Fibroblast of villous mesenchyme (primary cell): ENCODE measurements at places on chromosomes 2 and 18. TPM values are rescaled to one million over a fixed set of nuclear protein-coding genes. Genes with fewer than 3 reads are reported as not detected.

Gene FSHR
- not detected in 2 replicates for total RNA-seq

DNA sequence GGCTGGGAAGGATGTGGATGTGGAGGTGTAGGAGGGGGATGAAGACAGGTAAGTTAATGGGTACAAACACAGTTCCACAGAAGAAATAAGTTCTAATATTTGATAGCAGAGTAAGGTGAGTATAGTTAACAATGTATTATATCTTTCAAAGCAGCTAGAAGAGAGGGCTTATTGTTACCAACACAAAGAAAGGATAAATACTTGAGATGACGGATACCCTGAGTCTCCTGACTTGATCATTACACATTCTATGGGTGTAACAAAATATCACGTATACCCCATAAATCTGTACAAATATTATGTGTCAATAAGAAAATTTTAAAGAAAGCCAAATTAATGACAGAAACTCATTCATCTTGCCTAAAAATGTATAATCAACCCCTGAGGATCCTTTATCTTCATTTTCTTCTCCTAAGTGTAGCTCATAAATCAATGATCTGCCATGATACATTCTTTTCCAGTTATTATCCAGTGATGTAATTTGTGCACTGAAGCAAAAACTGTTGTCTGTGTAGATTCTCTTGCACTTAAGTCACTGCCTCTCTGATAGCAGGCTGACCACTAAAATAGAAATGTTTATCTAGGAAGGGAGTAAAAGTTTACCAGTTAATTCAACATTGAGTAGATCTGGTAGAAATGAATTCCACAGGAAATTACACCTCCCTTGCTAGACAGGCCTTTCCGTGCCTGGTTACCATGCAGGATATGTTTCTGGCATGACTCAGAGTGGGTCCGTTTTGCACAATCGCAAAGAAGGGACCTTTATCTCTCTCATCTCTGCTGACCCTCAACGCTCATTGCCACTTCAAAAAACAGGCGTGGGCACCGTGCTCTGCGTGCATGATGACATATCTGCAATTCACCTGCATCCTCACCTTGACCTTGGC, 249.7 kb upstream of the NCKAP5 start:
- DNase-seq = peak; percentile 93

Gene SERPINB11
- total RNA-seq = not detected in 2 replicates

- DNase-seq = peak; percentile 26
Measured at GRCh38 chr2:215812966-215813365, 200.4 kb downstream of the MREG start.

- DNase-seq = peak; percentile 58
Measured at GRCh38 chr2:219119422-219120043, 41.1 kb downstream of the NHEJ1 start.

Gene CFAP221
- total RNA-seq = not detected in 2 replicates

- DNase-seq = peak; percentile 92
Measured at GRCh38 chr2:228688007-228688645, 506.6 kb upstream of the SPHKAP start.

Gene B3GNT7
- total RNA-seq = 0.43 and 0.64 TPM in 2 replicates

- peak; percentile 74 for DNase-seq
Measured at GRCh38 chr2:220006152-220006621, 378.8 kb downstream of the SLC4A3 start.

DNA sequence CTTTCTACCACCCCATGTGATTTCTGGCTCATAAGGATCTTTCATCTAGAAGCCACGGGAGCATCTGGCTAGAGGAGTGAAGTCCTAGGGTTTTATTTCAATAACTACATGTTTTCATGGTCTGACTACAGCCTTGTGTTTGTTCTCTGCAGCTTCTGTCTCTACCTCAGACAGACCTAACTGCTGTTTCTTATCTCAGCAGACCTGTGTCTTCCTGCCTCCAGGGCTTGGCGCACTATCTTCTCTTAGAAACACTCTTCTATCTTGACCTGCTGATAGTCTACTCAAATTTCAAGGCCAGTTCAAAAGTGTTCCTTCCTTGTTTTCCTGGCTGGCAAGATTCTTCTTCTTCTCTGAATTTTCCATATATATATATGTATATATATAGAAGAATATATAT, 11.0 kb upstream of the TRIB2 start:
- no peak for DNase-seq

Gene TYMS
- 11.9 and 15.1 TPM in 2 replicates for total RNA-seq

Gene LDAH
- 11.0 and 25.0 TPM in 2 replicates for total RNA-seq

- no peak for DNase-seq
Measured at GRCh38 chr2:8244639-8245038, 437.2 kb upstream of the ID2 start.

- peak; percentile 28 for DNase-seq
Measured at GRCh38 chr2:198499539-198499938, 695.1 kb downstream of the PLCL1 start.

GRCh38 chr2:171814883-171815282, 79.2 kb downstream of the SLC25A12 start:
- no peak for DNase-seq

Gene GKN1
- total RNA-seq = under 0.01 and 0.32 TPM in 2 replicates

Gene CIDEA
- not detected in 2 replicates for total RNA-seq

DNA sequence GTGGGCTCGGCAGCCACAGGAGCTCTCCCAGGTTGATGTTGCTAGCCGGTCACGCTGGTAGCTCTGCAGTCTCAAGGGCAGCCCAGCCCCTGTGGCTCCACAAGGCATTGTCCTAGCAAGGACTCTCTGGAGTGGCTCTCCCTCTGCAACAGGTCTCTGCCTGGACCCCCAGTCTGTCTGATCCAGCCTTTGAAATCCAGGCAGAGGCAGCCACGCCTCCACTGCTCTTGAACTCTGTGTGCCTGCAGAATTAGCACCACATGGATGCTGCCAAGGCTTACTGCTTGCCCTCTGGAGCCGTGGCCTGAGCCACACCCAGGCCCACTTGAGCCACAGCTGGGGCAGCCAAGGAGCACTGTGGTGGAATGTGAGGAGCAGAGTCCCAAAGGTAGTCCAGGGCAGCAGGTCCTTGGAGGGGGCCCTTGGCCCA, 43.0 kb upstream of the FAHD2A start:
- DNase-seq = no peak

- DNase-seq = no peak
Measured at GRCh38 chr2:144660518-144661316, 140.8 kb upstream of the ZEB2 start.

DNA sequence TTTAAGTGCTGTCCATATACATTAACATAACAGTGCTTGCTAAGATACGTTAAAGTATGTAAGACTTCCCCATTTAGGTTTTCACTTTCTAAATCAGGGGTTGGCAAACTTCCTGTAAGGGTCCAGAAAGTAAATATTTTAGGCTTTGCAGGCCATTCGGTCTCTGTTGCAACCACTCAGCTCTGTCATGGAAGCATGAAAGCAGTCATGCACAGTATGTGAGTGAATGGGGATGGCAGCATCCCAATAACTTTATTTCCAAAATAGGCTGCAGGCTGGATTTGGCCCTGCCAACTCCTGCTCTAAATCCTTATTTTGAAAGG, 128.7 kb downstream of the PLA2R1 start:
- DNase-seq = no peak

Gene FRZB
- total RNA-seq = 0.32 and 0.43 TPM in 2 replicates

GRCh38 chr2:25707927-25708590, 34.7 kb upstream of the DTNB start:
- no peak for DNase-seq

DNA sequence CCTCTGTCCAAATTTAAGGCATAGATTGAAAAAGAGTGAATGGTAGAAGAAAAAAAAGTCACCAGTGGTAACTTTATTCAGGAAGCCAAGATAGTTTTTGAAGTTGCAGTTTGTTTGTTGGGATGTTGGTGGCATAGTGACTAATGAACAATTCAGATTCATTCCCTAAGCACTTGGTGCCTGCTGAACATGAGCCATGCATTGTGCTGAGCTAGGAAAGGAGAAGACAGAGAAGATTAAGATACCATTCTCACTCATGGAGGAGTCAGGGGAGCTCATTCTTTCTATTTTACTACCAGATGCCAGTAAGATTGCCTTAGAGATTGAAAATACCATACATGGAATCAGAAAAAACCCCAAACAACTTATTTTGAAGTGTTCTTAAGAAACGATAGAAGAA, 25.1 kb downstream of the MEIS1 start:
- no peak for DNase-seq

Gene ZSWIM2
- 0.43 TPM in 1 of 2 replicates, not detected in the other for total RNA-seq

GRCh38 chr2:100580367-100581276, 17.8 kb downstream of the PDCL3 start:
- no peak for DNase-seq

DNA sequence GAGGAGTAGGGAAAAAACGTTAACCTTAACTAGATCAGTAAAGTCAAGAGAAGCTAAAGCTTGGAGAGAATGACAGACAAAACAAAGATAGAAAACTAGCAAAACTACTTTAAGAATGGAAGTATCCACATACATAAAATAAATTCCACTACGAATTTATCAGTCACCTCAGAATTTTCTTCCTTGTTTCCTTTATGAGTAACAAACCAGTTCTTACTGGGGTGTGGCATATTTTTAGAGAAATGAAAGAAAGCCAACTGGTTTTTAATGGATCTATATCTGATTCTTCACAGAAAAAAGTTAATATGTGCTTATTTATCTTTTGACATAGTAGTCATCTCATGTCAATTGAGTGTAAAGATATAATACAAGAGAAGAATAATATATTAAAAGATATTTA, 2033.7 kb upstream of the CELF4 start:
- DNase-seq = no peak

GRCh38 chr2:185970148-185970852, 231.7 kb downstream of the FSIP2 start:
- peak; percentile 14 for DNase-seq

Gene ECEL1
- under 0.01 TPM in 1 of 2 replicates, not detected in the other for total RNA-seq

GRCh38 chr18:9206421-9206820, 69.8 kb downstream of the ANKRD12 start:
- DNase-seq = no peak

- peak; percentile 90 for DNase-seq
Measured at GRCh38 chr2:225037415-225038230, 4.6 kb downstream of the DOCK10 start.

Gene LONRF2
- total RNA-seq = 0.32 and 1.3 TPM in 2 replicates

GRCh38 chr2:10362096-10362897, 59.6 kb downstream of the HPCAL1 start:
- no peak for DNase-seq

Gene CBLN2
- total RNA-seq = 1.7 and 30.9 TPM in 2 replicates

GRCh38 chr18:65750389-65751154, at the start of gene CDH7:
TSS of gene CDH7 (plus strand) at chr18:65751012. CDS start at chr18:65762843, 11,831 bp downstream.
- DNase-seq = no peak

Gene SLC8A1
- total RNA-seq = 59.6 and 98.9 TPM in 2 replicates

DNA sequence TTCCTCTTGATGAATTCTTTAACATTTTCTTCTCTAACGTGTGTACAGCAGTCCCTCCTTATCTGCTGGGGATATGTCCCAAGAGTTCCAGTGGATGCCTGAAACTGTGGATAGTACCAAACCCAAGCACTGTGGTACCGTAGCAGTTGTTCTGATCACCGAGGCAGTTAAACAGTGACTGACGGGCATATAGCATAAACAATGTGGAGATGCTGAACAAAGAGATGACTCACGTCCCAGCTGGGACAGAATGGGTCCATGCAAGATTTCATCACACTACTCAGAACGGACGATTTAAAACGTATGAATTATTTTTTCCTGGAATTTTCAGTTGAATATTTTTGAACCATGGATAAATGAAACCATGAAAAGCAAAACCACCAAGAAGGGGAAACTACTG, 54.5 kb upstream of the SPAG16 start:
- DNase-seq = no peak

Gene TEKT4
- not detected in 2 replicates for total RNA-seq

GRCh38 chr2:139000131-139000785, 220.1 kb upstream of the NXPH2 start:
- peak; percentile 0 for DNase-seq

Gene C2orf15
- total RNA-seq = not detected in 2 replicates

- peak; percentile 49 for DNase-seq
Measured at GRCh38 chr18:30150586-30151250, 891.8 kb downstream of the DSC3 start.

- no peak for DNase-seq
Measured at GRCh38 chr2:7510353-7510752, 593.1 kb downstream of the RNF144A start.

DNA sequence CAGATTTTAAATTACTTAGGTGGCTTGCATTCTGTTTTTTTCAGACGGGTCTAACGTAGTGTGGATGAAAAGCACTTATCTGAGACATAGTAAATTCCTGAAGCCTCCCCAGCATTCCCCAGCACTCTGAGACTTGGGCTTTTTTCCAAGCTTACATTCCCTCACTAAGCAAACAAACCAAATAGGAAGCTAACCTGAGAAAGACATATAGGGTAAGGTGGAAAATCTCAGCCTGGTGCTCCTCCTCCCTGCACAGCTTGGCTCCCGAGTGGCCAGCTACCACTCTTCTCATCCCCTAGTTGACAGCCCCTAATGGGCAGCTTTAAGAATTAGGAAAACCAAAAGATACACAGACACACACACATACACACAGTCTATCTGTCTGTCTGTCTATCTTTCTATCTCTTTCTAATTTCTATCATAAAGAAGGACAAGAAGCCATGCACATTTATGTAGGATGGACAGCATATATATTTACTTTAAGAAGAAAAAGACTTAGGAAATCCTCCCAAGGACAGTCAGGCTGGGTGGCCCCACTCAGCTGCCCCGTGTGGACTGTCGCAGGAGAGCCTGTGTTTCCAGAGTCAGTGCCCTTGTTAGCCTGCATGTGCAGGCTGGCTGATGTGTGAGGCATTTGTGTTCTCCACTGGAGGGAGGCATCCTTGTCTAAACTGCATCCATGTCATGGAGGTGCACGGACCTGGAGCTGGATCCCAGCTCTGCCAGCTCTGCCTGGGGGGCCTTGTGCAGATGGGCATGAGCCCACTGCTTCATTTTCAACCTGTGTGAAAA, 8.2 kb downstream of the CNNM3 start:
- peak; percentile 68 for DNase-seq

Gene TMEM247
- 0.32 TPM in 1 of 2 replicates, not detected in the other for total RNA-seq

GRCh38 chr2:86631846-86632485, 8.3 kb upstream of the RNF103 start:
- no peak for DNase-seq

- peak; percentile 91 for DNase-seq
Measured at GRCh38 chr2:202721621-202722020, 86.9 kb downstream of the FAM117B start.

Gene COBLL1
- total RNA-seq = 13.4 and 15.5 TPM in 2 replicates

GRCh38 chr2:127609031-127609751, 36.8 kb upstream of the GPR17 start:
- DNase-seq = no peak

- DNase-seq = no peak
Measured at GRCh38 chr2:127047716-127048617, 59.0 kb downstream of the BIN1 start.

Gene SLC23A3
- total RNA-seq = 0.64 and 0.86 TPM in 2 replicates

Gene LIPG
- 0.86 and 1.3 TPM in 2 replicates for total RNA-seq

Gene STPG4
- total RNA-seq = 0.64 and 2.2 TPM in 2 replicates

Gene SFTPB
- total RNA-seq = not detected in 2 replicates

- DNase-seq = no peak
Measured at GRCh38 chr2:24981411-24982136, 9.8 kb upstream of the DNAJC27 start.

Gene POMC
- total RNA-seq = 0.32 TPM in 1 of 2 replicates, not detected in the other

Gene ONECUT2
- under 0.01 TPM in 2 replicates for total RNA-seq

GRCh38 chr2:220574038-220574437, 946.6 kb downstream of the SLC4A3 start:
- DNase-seq = no peak
